ENCODE measurements at places on chromosomes 12 and 14.
A peak's percentile ranks its signal among the peaks of the same experiment; 100 is the strongest.

DNA sequence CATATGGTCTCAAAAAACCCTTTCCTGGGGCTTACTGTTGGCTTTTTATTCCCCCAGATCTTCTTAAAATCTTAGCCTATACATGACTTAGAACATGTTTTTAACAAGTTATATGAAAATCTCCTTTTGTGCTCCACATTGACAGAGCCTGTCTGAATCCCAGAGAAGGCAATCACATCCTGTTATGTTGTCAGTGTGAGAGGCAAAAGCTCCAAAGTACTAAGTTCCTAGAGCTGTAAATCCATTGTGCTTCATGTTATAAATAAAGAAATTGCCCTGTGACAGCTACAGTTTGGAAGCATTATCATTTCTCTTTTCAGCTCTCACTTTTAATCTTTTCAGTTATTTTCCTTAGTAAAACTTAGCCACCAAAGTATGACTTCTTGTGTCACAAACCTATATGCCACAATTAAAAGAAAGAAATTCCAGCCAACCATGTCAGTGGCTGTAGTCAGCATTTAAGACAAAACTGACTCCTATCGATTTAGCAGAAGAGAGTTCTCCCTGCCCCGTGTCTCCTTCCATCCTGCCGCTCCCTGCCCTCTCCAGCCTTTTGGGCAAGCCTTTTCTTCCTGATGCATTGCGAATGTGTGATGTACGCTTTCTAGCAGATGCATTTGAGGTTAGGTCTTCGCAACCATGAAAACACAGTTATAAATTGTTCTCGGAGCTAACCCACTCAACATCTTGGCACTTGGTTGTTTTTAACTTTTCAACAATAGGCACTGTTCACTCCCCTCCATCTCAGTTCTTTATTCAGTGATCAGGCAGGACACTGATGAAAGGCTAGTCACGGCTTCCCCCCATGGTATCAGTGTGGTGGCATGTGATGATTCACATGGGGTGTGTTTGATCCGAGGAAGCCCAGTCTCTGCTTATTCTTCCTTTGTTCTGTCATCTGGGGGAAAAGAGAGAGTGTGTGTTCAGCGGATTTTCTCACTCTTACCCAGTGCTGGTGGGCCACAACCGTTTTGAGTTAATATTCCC, 143.5 kb downstream of the SSPN start:
- DNase-seq, result no peak

GRCh38 chr14:87816416-87816815, 176.6 kb downstream of the GALC start:
- DNase-seq, result no peak

- no peak for DNase-seq
These were observed 36.7 kb upstream of the ELK3 start for GRCh38 chr12:96157427-96157826.

DNA sequence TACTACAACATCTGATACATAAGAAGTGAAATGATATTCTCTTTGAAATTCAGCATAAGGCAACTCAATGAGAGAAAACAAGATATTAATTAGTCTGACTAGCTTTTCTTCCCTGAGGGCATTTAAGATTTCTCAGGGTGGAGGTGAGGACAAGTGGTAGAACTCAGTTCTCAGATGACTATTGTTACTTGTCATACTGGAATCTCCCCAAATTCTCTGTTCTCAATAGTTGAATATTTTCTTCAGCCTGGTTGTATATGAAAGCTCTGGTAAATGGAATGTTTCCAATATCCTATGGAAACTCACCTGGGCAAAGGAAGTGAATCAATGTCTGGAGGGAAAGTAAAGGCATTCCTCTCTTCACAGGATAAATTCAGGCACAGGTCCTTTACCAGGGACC, 18.2 kb upstream of the ITGA5 start:
- DNase-seq, result no peak

- DNase-seq, result no peak
These were observed 4.4 kb upstream of the YY1 start for GRCh38 chr14:100234511-100234910.

DNA sequence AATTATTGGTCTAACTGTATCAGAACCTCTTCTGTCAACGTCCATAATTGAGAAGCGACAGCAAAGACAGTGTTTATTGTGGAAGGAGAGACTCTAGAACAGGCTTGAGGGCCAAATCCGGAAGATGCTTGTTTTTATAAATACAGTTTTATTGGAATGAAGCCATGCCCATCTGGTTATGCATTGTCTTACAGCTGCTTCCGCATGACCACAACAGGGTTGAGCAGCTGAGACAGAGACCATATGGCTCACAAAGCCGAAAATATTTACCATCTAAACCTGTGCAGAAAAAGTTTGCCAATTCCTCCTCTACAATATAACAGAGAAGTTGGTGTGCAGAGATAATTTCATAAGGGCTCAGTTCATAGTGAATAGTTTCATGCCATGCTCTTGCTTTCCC, 24.5 kb downstream of the PRKAB1 start:
- no peak for DNase-seq

- DNase-seq, result no peak
These were observed 2.3 kb downstream of the DICER1 start for GRCh38 chr14:95155045-95155444.

- DNase-seq, result no peak
These were observed 13.4 kb upstream of the ANKRD33 start for GRCh38 chr12:51874486-51874885.

DNA sequence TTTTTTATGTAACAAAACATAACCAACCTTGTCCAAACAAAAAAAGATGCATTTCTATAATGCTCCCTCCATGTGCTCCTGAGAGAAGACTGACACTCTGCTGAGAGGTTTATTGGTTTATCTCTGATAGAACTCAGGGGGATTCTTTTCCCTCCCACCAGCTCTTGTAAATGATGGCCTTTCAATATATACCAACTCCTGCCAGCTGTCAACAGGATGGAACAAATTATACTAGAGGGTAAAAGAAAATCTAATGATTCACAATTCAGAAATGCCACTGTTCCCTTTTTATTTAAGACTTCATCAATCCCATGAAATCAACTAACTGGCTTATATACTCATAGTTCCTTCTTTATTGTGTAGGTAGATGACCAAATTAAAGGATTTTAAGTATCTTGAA, 25.4 kb downstream of the PSMC1 start:
- DNase-seq, result no peak

GRCh38 chr12:121930862-121931261, 12.5 kb downstream of the CFAP251 start:
- DNase-seq, result no peak

DNA sequence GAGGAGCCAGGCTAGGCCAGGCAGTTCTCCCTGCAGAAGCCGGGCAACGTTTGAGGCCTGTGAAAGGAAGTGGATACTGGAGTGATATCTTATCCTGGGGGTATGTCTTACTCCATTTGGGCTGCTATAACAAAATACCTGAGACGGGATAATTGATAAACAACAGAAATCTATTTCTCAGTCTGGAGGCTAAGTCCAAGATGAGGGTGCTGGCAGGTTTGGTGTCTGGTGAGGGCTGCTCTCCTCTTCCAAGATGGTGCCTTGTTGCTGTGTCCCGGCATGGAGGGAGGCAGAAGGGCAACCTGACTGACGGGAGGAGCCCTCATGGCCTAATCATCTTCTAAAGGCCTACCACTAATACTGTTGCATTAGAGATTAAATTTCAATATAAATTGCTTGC, 15.7 kb upstream of the GALNT6 start:
- DNase-seq, result no peak

GRCh38 chr12:88623777-88624548, 43.7 kb upstream of the KITLG start:
- DNase-seq, result no peak

DNA sequence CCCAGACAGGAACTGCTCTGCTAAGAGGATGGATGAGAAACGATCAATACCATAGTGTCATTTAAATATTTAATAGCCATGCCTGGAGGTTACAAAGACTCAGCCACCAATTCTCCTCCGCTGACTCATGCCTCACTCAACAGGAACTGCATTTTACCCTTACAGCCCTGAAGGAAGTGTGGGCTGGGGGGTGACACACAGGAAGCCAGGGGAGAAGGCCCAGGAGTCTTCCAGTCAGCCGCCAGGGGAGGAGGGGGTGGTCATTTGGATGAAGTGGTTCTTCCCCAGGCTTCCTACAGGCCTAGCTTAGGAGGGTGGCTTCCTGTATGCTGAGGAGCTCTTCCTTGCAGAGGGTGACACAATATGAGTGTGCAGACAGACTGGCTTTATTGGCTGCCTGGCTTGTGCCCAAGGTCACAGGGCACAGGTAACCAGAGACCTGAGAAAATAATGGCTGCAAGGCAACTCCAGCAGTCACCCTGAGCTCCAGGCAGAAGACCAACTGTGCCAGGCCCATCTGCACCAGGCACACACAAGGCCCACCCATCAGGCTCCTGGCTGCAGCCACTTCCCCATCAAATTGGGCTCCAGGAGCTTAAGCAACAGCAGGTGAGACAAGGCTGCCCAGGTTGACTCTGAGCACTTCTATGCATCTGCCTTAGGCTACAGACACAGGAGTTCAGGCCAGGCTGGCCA, 30.6 kb upstream of the RPLP0 start:
- DNase-seq, result no peak

- peak; percentile 62 for DNase-seq
These were observed 11.4 kb downstream of the EVL start for GRCh38 chr14:100076606-100077005.

- DNase-seq, result peak; percentile 51
These were observed 169.2 kb downstream of the CAPZA3 start for GRCh38 chr12:18907127-18907526.

DNA sequence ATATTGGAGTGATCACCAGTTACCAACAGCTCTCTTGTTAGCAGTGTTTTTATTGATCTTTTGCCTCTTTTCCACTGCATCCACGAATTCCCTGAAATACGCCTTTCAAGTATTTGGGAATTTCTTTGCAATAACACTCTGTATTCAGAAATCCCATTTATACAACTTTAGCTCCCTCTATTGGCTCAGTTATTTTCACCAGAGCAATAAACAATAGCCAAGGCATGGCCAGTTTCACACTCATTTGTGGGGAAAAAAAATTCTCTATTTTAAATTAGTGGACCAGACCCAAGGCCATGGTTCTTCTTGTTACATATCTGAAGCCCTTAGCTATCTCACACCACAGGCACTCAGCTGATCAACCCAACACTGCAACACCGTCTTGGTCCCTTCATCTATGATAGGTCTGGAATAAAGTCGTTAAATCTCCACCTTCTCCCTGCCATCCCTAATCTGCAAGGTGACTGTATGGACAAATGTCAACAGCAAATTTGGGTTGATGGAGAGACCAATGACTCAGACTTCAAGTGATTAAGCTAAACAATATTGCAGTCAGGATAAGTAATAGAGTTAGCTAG, 92.4 kb upstream of the TMEM260 start:
- DNase-seq, result no peak

- DNase-seq, result no peak
These were observed 80.0 kb downstream of the DRAM1 start for GRCh38 chr12:101957252-101957959.

GRCh38 chr12:118238888-118239287, 103.0 kb downstream of the PEBP1 start:
- DNase-seq, result no peak

DNA sequence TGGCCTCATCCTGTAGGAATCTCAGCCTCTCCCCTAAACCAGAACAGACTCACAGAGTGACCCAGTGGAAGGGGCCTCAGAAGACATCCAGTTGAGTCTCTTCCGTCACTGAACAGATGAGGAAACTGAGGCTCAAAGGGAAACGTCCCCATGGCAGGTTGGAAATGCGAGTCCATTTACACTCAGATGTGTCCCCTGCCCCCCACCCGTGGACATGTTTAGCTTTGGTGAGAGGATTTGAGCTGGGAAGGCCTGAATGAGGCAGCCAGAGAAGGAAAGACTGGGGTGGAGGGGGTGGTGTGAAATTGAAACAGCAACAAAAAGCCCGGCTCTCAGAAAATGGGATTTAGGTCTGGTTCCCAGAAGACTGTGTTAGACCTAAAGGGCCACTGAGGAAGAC, 1.7 kb downstream of the FAIM2 start:
- DNase-seq, result no peak

DNA sequence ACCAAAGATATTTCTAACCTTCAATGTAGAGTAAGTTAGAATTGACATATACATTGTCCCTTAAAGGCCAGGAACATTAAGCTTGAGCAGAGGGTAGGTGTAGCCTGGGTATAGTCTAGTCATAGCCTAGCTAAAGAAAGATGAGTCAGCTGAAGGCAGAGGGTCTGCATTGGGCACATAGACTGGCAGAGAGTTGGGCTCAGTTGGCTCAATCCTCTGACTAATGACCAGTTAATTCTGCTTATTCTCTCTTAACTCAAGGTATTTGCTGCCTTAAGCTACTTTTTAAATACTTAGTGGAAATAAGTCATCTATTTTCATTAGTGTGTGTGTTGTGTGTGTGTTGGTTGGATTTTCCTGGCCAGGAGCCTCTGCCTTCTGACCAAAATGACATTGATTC, 467.1 kb downstream of the RAD51B start:
- no peak for DNase-seq

GRCh38 chr12:40446385-40446784, 221.6 kb downstream of the LRRK2 start:
- no peak for DNase-seq

DNA sequence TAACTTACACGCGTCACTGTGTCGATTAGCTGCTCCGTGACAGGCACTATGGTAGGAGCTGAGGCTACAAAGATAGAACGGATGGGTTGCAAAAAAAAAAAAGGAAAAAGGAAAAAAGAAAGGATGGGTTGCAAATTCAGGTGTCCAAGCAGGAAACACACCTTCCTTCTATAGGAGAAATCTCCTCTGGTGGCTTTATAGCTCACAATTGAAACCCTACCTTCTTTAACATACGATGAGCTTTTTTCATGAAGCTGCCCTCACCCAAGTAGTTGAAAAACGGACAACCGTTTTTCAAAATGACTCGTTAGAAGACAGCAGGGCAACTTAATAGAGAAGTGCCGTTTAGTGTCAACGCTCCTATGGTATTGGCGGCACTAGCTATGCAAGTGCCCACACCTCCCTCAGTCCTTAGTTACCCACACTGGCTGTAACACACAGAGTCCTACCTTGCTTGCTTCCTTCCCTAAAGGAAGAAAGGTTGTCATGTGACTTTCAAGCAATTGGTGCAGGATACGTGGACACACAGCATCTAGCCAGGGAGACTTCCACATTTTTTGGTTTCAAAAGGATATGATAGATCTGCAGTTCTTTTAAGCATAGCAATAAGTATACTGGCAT, 682 bp upstream of the TRIP11 start:
- DNase-seq, result no peak

DNA sequence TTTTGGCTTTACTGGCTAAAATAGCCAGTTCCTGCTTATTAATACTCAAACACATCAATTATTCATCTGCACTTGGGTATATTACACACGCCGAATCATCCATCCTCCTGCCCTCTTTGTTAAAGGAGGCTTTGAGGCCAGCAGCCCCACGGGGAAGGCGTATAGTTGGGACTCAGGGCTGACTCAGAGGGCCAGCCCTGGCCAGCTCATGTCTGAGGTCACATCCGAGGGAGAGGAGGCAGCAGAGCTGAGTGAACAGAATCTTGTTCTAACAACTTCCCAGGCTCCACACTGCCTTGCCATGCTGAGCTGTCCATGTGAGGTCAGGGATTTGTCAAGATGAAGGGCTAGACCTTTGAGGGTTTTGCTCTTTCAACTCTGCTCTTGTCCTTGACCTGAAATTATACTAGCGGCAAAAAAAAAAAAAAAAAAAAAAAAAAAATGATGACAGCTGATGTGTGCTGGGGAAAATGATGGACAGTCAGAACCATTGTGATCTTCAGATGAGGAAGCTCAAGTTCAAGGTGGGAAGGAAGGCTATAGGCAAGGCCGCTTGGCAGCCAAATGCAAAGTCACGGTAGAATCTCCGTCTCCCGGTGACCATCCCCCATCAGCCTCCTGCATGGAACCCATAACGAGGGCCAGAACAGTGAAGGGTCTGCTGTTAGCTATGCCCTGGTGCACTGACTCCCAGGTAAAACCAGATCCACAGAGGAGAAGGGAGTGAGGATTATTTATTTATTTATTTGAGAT, 12.5 kb upstream of the MARK3 start:
- no peak for DNase-seq

Data from left hindlimb (tissue), 1 donor.